A673 (cell line): ENCODE measurements at places on chromosomes 13 and 19. TPM values are rescaled to one million over a fixed set of nuclear protein-coding genes. Genes with fewer than 3 reads are reported as not detected.
A peak's percentile ranks its signal among the peaks of the same experiment; 100 is the strongest.

DNA sequence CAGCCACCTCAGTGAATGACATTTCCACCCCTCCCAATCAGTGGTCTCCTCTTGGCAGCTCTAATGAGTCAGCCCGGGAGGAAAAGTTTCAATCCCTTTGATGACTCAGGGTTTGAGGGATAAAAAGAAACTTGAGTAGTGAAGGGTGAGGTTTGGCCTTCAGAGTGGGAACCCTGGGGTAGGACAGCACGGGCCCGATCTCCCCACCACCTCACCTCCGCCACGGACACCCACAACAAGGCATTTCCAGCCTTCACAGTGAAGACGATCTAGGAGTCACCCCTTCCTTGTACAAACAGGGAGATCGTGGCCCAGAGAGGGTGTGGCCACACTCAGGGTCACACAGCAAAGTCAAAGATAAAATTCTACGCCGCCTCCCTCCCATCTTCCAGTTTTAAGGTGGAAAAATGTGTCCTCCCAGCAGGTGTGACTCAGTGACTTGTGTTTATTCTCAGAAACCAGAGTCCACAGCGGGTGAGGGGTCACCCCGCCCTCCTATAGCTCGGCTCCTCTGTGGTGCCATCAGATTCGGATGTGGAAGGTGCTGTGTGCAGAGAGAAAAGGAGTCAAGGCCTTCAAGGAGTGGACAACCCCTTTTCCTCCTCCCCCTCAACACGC is 12.3 kb downstream of the CIB3 start:
- DNase-seq = peak; percentile 45

GRCh38 chr13:114219392-114219791 is 15.3 kb upstream of the CDC16 start:
- DNase-seq = no peak

The OR4F17 gene
- total RNA-seq = not detected in 2 replicates

The LRRC63 gene
- 0.74 and 0.82 TPM in 2 replicates for total RNA-seq

DNA sequence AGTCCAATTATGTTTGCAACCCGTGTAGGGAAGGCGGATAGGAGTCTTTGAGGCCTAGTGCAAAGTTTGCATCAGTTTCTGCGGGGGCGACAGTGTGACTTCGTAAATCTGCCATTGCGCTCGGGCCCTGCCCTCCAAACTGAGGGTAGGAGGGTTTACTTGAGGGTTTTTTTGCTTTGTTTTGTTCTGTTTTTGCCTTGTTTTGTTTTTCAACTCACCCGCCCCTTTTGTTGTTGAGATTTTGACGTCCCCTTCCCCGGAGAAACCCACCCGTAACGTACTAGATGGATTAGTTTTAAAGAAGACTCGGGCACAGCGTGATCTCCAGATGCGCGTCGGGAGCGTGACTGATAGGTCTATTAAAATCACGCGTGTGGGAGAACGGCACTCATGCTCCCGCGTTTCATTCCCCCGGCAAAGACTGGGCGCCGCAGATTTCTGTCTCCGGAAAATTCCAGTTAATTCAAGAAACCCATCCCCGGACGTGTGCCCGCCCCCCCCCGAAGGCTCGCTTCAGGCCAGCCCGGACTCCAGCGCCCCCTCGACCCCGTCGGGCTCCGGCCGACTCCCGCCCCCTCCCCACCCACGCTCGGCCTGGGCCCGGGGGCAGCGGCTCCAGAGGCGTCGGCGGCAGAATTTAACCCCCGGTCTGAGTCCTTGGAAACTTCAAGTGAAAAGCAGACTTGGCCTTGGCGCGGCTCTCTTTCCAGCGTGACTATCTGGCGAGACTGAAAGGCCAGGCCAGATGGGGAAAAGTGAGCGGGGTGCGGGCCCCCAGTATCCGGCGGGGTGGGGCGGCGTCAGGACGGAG is 5.0 kb downstream of the SOX1 start:
- DNase-seq = peak; percentile 66

GRCh38 chr13:98504029-98504351 is 72.9 kb downstream of the STK24 start:
- DNase-seq = no peak

DNA sequence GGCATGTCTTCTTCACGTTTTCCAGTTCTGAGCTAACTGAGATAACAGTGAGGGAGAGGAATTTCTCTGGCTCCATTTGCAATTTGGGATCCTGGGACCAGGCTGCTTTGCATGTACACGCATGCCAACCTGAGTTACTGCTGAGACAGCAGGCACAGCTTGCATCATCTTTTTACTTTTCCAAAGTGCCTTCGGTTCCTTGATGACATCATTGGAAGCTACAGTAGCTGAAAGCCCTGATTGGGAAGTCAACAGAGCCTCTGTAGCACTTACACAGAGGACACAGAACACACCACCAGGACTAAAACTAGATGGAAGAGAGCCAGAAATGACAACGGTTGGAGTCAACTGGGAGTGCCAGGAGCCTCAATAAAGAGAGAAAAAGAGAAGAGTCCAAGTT is 399.1 kb upstream of the GPC6 start:
- no peak for DNase-seq

The ZIM2 gene
- 4.6 and 9.6 TPM in 2 replicates for total RNA-seq
